ENCODE measurements at places on chromosomes 2 and 18. TPM values are rescaled to one million over a fixed set of nuclear protein-coding genes. Genes with fewer than 3 reads are reported as not detected.

- H3K27me3 ChIP-seq, result no peaks in the 10 kb centered on the region
- H3K4me1 ChIP-seq, result no peaks in the 10 kb centered on the region
- no peak for DNase-seq
- H3K36me3 ChIP-seq, result no peaks in the 10 kb centered on the region
- no peak overlapping the region for H3K4me3 ChIP-seq
Observed at GRCh38 chr18:45962866-45963265, 4.3 kb downstream of the EPG5 start.

DNA sequence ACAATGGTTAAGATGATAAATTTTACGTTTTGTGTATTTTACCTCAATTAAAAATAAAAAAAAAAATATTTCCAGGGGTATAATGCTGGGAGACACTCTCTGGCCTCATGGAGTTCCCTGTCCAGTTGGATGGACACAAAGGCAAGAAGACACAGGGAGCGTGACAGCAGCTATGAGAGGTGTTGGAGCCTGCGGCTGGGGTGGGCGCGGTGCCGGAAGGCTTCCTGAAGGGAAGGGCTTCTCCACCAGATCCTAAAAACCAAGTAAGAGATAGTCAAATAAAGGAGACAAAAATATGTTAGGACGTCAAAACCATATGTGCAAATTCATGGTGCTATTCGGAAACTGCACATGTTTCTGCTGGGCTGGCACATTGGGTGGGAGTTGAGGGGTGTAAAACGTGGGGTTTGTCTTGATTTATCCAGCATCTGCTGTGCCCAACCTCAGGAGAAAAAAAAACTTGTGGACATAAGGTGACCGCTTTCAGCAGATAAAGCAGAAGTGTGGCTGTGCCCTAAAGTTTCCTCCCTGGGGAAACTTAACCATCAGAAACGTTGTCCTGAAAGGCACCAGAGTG is 467.6 kb downstream of the RNF144A start:
- no peaks in the 10 kb centered on the region for H3K4me1 ChIP-seq
- H3K27me3 ChIP-seq, result no peaks in the 10 kb centered on the region
- no peak overlapping the region for H3K4me3 ChIP-seq
- H3K36me3 ChIP-seq, result no peaks in the 10 kb centered on the region
- DNase-seq, result no peak

GRCh38 chr18:47601581-47602272 is 328.7 kb downstream of the SMAD2 start:
- H3K27ac ChIP-seq, result no peak overlapping the region
- H3K4me1 ChIP-seq, result no peaks in the 10 kb centered on the region
- no peak overlapping the region for H3K4me3 ChIP-seq
- H3K36me3 ChIP-seq, result no peaks in the 10 kb centered on the region

DNA sequence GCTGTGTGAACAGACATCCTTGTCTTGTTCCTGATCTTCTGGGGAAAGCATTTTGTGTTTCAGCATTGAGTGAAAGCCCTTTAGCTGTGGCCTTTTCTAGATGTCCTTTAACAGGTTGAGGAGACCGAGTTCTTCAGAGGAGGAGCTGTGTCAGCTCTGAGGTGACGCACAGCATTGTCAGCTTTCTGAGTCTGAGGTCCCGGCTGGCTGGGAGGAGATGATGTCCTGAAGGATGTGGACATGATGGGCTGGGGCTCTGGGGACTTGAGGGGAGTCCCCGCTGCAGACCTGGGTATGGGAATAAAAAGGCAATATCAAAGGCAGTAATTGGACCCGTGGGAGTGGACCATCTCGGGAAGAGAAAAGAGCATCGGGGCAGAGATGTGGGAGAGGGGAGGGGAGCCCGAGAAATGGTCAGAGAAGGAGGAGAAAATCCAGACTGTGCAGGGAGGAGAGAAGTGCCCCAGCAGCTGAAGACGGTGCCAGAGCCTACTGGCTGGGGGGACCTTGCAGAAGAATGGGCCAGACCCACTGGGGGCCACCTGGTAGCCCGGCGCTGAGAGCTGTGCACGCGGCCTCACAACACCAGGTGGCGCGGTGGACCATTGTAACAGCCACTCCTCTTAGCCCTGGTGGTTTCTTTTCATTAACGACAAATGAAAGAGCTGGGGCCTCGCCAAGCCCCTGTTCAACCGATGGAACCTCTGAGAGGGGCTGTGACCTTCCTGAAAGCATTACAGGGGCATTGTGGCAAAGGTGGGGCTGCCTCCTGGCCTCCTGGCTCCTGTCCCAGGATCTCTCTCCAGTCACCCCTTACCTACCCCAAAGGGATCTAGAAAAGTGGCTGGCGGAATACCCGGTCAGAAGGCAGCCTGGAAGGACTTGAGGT is 61.6 kb downstream of the ST3GAL5 start:
- no peaks in the 10 kb centered on the region for H3K36me3 ChIP-seq
- H3K27ac ChIP-seq, result no peak overlapping the region
- H3K4me1 ChIP-seq, result no peaks in the 10 kb centered on the region

GRCh38 chr2:128396946-128397345 is 78.3 kb upstream of the HS6ST1 start:
- DNase-seq, result no peak
- no peak overlapping the region for H3K27ac ChIP-seq
- H3K36me3 ChIP-seq, result no peaks in the 10 kb centered on the region
- H3K27me3 ChIP-seq, result no peaks in the 10 kb centered on the region

SMIM21 gene
- not detected for total RNA-seq

EN1 gene
- total RNA-seq, result not detected

SGPP2 gene
- total RNA-seq, result 56.5 TPM
